ENCODE measurements at places on chromosomes 2 and 18. TPM values are rescaled to one million over a fixed set of nuclear protein-coding genes. Genes with fewer than 3 reads are reported as not detected.

The RUFY4 gene
- total RNA-seq, result 0.10 TPM

DNA sequence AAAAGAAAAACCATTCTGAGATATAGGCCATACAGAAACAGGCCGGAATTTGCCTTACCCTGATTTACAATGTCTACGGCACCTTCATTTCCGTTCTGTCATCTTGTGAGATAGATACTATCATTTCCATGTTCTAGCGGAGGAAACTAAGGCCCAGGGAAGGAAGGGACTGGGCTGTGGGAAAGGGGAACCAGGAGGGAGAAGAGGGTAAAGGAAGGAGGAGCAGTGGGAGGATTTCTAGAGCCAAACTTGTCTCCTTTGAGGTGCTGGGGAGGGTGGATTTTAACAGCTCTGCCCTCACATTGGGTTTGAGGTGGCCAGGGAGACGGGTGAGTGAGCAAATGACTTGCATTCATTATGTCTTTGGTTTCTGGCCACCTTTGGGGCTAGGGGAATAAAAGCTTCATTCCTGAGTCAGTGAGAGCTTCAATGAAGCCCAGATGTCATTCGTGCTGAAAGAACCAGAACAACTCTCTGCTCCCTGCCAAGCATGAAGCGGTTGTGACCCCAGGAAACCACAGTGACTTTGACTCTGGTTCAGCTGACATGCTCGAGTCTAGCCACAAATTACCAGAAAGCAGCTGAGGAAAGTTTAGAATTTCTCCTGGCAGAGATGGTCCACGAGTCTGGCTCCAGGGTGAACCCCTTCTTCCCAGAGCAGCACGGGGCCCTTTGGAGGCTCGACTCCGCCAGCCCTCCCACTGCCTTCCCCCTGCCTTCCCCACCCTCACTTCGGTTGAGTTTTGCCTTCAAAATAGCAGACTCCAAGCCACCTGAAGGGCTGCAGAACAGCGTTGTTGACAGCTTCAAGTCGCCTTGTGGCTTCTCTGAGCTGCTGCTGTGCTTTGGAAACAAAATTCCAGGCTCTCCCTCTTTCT lies 3.8 kb downstream of the ACTG2 start:
- DNase-seq, result no peak
- no peak overlapping the region for H3K27ac ChIP-seq
- H3K36me3 ChIP-seq, result no peaks in the 10 kb centered on the region
- no peak overlapping the region for H3K4me3 ChIP-seq

DNA sequence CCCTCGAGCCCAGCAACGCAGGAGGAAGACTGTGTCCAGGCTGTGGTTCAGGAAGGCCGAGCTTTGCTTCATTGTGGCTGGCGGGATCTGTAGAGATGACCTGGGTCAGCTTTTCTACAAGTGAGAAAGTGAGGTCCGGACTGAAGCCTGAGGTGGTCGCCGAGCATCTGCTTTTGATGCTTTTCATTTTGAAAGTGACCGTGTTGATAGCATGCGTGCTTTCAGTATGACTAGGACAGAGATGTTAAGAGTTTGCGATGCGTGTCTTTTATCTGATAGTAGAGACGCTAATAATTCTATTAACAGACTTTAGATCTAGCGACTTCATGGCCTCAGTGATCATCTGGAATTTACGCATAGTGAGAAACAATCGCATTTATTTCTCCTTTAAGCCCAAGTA lies 28.1 kb downstream of the CTDP1 start:
- DNase-seq, result no peak
- no peak overlapping the region for H3K4me3 ChIP-seq
- peaks cover 58% of the 10 kb centered on the region for H3K36me3 ChIP-seq

DNA sequence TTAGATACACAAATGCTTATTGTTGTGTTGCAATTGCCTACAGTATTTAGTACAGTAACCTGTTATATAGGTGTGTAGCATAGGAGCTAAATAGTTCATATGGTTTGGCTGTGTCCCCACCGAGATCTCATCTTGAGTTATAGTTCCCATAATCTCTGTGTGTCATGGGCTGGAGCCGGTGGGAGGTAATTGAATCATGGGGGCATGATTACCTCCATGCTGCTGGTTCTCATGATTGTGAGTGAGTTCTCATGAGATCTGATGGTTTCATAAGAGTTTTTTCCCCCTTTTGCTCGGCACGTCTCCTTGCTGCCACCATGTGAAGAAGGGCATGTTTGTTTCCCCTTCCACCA lies 190.5 kb upstream of the SESTD1 start:
- H3K4me3 ChIP-seq, result no peak overlapping the region
- no peak overlapping the region for H3K27ac ChIP-seq
- no peaks in the 10 kb centered on the region for H3K4me1 ChIP-seq

DNA sequence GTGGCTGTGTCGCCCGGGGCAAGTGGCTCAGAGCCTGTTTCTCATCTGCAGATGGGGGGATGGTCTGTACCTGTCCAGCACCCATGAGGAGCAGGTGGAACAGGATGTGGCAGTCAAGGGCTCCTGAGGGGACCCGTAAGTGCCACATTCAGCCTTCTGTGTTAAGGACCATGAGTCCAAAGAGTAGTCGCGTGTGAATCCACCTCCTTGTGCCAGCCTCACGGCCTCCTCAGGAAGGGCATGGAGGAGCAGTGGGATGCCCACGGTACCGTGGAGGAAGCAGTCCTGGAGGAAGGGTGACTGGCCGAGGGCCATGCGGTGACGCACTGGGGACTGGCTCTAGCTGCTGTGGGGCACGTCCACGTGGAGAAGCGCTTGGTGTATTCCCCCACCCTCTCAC lies 61.1 kb downstream of the ODC1 start:
- DNase-seq, result no peak
- H3K27me3 ChIP-seq, result no peaks in the 10 kb centered on the region
- peaks cover 48% of the 10 kb centered on the region for H3K4me1 ChIP-seq
- H3K4me3 ChIP-seq, result no peak overlapping the region
